ENCODE measurements at places on chromosomes 7 and 10. TPM values are rescaled to one million over a fixed set of nuclear protein-coding genes. Genes with fewer than 3 reads are reported as not detected.

The SLC25A40 gene
- total RNA-seq: 5.7 TPM

The MBL2 gene
- total RNA-seq: not detected

The HOXA7 gene
- not detected for total RNA-seq

The OR2A42 gene
- total RNA-seq: 0.06 TPM

The BMPER gene
- 5.9 TPM for total RNA-seq

The RBM20 gene
- 0.66 TPM for total RNA-seq

The BEND7 gene
- 2.9 TPM for total RNA-seq

The TRIM50 gene
- total RNA-seq: not detected

The CRHR2 gene
- total RNA-seq: not detected

The RBP3 gene
- not detected for total RNA-seq

The EMX2 gene
- total RNA-seq: not detected

The NPTX2 gene
- 9.9 TPM for total RNA-seq

The METTL27 gene
- total RNA-seq: 2.5 TPM

The PPP1R9A gene
- 0.81 TPM for total RNA-seq

The UCN3 gene
- total RNA-seq: not detected

The GIMAP2 gene
- total RNA-seq: 1.6 TPM

The FRA10AC1 gene
- total RNA-seq: 7.0 TPM

The FOXI2 gene
- total RNA-seq: not detected

The OR13A1 gene
- total RNA-seq: not detected

The HGF gene
- 792 TPM for total RNA-seq

The EGFR gene
- total RNA-seq: 75.2 TPM

The PAPOLB gene
- 0.19 TPM for total RNA-seq

The CLDN15 gene
- total RNA-seq: 1.4 TPM

The GPR26 gene
- total RNA-seq: not detected

Data from aortic smooth muscle cell (primary cell).